Foreskin melanocyte (primary cell): ENCODE measurements at places on chromosomes 4 and X.

GRCh38 chr4:102438396-102439235 is 62.5 kb upstream of the NFKB1 start:
- no peak for DNase-seq

- no peak for DNase-seq
These were observed 133.6 kb upstream of the C1QTNF7 start for GRCh38 chr4:15294202-15294601.

- no peak for DNase-seq
These were observed 45.6 kb downstream of the GPC3 start for GRCh38 chrX:133939655-133940302.

DNA sequence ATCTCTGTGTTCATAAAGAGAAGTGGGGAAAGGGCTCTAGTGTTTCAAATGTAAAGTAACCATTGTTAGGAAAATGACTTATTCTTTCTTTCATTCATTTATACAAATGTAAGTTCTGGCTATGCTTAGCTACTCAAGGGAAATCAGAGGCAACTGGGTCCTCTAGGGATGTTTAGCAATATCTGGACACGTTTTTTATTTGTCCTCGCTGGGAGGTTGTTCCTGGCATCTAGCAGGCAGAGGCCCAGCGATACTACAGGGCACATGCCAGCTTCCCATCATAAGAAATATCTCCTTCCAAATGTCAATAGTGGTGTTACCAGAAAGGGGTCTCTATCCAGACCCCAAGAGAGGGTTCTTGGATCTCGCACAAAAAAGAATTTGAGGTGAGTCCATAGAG is 150.0 kb downstream of the VCX3A start:
- DNase-seq, result no peak

GRCh38 chr4:2186133-2186864 is 55.6 kb downstream of the HAUS3 start:
- no peak for DNase-seq

GRCh38 chrX:52979993-52980392 is 21.7 kb upstream of the FAM156A start:
- no peak for DNase-seq
